ENCODE measurements at places on chromosomes 13 and 19. TPM values are rescaled to one million over a fixed set of nuclear protein-coding genes. Genes with fewer than 3 reads are reported as not detected.
A peak's percentile ranks its signal among the peaks of the same experiment; 100 is the strongest.

Gene ZNF30
- 3.5 TPM for total RNA-seq

Gene ZNF726
- total RNA-seq = 6.4 TPM

Gene FBXO27
- total RNA-seq = 8.3 TPM

Gene FCAR
- 1.8 TPM for total RNA-seq

Gene SPTBN4
- total RNA-seq = 0.82 TPM

DNA sequence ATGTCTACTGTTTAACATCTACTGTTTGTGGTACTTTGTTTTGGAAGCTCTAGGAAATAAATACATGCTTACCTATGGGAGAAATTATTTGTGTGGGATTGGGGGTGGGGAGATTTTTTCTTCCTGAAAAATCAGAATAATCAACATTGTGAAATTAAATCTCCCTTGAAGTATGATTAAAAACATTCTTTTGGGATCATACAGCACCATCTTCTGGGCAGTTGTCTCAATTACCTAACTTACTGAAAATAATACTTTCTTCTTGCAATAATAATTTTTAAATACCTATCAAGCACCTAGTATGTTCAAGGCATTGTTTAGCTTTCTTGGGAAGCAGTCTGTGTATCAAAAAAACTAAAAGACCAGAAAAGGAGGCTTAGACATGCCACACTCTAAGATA, 576.5 kb upstream of the ARGLU1 start:
- DNase-seq = no peak

DNA sequence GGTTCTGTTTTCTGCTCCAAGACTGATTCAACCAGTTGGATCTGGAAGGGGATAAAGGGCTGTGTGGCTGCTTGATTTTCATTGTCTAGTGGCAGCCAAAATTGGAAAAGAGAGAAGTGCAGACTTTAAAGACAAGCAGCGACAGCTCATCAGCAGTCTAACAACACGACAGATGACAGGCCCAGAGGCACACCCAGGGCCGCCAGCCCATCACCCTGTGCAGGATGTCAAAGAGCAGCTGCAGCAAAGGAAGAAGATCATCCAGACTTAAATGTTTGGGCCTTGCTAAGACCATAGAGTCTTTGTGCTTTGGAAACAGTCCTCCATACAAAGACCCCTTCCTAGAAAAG, 421.0 kb upstream of the KLF12 start:
- DNase-seq = no peak

DNA sequence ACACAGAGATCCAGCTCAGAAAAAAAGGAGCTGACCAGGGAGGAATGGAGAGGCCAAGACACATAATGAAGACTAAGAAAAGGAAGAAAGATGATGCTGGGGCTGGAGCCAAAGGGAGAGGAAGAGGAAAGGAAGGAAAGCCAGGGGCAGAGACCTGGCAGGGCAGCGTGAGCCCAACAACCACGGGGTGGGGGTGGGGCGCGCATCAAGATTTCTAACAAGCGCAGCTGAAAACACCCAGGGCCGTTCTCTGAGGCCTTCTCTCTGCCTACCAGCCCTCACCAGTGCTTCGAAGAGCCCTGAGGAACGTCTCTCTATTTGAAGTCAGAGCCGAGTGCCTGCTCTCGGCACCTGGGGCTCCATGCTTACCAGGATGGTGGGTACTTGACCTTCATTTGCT, 23.6 kb upstream of the POU2F2 start:
- no peak for DNase-seq

GRCh38 chr13:64154514-64154913, 2738.9 kb upstream of the PCDH20 start:
- no peak for DNase-seq

- no peak for DNase-seq
These were observed 43.3 kb downstream of the CCNE1 start for GRCh38 chr19:29855087-29855486.

GRCh38 chr19:2119921-2120785, 23.4 kb downstream of the IZUMO4 start:
- peak; percentile 56 for DNase-seq

- no peak for DNase-seq
These were observed 462 bp upstream of the MPHOSPH8 start for GRCh38 chr13:19632915-19633478.

DNA sequence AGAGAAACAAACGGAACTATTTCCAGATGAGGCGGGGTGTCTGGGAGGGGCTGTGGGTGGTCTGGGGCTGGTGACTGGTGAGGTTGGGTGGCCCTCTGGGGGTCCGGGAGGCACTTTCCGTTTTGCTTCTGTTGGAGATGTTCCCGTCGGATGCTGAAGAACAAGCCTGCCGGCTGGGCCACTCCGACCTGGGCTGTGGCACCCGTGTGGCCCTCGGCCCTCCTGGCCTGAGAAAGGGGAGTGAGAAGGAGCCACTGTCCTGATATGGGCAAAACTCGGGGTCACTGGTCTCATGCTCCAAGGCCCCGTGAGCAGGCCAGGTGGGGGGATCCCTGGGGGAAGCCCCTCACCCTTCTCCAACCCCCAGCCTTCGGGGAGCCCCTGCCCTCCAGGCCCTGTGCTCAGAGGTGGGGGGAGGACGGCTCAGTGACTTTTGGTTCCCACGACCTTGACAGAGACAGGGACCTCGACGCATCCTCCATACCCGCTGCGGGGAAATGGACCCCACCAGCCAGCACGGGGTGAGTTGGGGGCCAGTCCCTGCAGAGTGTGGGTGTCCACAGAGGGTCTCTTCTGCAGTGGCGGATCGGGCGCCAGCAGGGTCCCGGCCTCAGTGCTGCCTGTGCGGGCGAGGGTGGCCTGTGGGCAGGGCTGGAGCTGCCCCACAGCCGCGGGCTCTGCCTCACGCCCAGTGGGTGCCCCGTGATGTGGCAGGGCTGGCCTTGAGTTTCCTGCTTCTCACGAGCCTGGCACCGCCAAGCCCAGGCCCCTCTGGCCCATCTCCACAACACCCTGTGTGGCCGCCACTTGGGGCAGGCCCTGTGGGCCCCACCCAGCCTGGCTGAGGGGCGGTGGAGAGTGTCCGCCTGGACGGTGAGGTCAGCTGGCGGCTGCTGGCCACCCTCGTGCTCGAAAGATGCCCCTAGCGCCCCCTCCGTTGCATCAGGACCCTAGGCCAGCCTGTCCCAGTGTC, 4.4 kb upstream of the TBXA2R start:
- DNase-seq = no peak

Data from kidney (tissue), 22 donors.